H4 (cell line): ENCODE measurements at places on chromosomes 3 and 15.

- no peak for DNase-seq
Observed at GRCh38 chr3:43086460-43087165, 19.3 kb downstream of the POMGNT2 start.

DNA sequence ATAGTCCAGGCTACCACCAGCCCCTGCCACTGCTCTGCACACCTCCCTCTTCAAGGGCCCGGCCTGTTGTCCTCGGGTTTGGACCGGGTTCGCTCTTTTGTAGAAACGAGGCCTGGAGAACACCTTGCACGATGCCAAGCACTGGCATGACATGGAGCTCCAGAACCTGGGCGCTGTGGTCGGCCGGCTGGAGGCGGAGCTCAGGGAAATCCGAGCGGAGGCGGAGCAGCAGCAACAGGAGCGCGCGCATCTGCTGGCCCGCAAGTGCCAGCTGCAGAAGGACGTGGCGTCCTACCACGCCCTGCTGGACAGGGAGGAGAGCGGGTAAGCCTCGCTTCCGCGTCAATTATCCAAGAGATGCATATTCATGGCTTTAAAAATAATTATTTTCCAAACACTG is 72.4 kb downstream of the BFSP2 start:
- DNase-seq, result no peak

GRCh38 chr15:89790661-89791060 is 14.5 kb downstream of the MESP2 start:
- no peak for DNase-seq

DNA sequence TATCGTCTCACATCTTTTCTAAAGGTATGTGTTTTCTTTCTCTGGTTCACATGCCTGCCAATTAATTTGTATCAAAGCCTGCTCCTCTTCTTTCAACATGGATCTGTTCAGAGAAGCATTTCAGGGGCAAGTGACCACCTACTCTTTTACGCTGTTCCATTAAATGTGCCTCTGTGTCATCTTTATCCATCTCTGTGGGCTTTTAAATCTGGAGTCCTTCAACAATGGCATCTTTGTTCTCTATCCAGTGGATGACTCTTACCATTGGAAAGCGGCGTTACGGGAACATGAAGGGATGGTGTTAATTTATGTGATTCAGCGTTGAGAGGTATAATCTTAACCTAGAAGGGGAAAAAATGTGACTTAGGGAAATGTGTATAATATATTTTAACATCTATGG is 92.7 kb upstream of the CFAP20DC start:
- DNase-seq, result no peak

- DNase-seq, result no peak
Observed at GRCh38 chr3:112253301-112253971, 40.6 kb downstream of the SLC9C1 start.

GRCh38 chr3:8456412-8456811 is 45.2 kb upstream of the LMCD1 start:
- no peak for DNase-seq

DNA sequence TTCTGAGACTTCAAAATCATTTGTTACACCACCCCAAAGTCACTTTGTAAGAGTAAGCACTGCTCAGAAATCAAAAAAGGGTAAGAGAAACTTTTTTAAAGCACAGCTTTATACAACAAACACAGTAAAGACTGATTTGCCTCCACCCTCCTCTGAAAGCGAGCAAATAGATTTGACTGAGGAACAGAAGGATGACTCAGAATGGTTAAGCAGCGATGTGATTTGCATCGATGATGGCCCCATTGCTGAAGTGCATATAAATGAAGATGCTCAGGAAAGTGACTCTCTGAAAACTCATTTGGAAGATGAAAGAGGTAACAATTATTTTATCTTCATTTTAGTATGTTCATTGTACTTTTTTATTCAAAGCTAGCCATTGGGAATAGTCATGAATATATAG is 32.6 kb downstream of the BLM start:
- no peak for DNase-seq

DNA sequence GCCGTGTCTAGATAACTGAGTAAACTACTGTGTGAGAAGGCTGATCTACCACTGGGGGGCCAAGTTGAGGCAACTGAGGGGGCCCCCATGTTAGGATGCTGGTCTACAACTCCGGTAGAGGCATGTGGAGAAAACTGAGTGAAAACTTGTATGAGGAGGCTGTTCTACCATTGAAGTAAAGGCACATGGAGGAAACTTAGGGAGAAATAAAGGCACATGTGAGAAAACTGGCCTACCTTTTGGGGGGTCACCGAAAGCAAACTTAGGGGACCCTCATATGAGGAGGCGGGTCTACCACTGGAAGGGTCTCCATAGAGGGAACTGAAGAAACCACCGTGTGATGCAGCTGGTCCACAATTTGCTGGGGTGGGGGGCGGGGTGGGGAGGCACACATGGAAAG is 155.2 kb downstream of the FBLN2 start:
- DNase-seq, result no peak

DNA sequence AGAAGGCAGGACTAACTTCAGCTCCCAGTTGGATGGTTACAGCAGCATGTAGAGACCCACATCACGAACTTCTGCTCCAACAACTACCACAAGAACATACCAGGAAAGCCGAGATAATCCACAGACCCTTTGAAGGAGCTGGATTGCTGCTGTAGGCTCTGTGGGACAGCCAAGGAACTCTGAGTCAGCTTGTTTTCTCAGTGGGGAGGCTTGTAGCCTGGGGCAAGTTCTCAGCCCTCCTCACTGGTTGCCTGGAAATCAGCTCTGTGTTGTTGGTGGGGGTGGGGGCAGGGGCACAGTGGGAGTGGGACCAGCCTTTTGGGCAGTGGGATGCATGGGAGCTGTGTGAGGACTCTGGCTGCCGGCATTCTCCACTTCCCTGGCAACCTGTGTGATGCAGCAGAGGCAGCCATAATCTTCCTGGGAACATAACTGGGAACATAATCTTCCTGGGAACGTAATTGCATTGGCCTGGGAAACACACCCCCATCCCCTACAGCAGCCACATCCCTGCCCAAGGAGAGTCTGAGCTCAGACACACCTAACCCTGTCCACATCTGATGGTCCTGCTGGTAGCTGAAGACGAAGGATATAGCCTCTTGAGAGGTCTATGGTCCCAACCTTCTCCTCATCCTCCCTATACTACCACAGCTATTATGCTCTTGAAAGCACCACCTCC is 153.1 kb downstream of the PEAK1 start:
- DNase-seq, result peak; percentile 69
